ENCODE measurements at places on chromosomes 13 and 19. TPM values are rescaled to one million over a fixed set of nuclear protein-coding genes. Genes with fewer than 3 reads are reported as not detected.

- H3K4me3 ChIP-seq, result no peak overlapping the region
- H3K27ac ChIP-seq, result no peak overlapping the region
- H3K27me3 ChIP-seq, result no peaks in the 10 kb centered on the region
These were observed 236.2 kb upstream of the HTR2A start for GRCh38 chr13:47133011-47133445.

GRCh38 chr19:47172666-47173455 is 42.2 kb downstream of the SAE1 start:
- H3K36me3 ChIP-seq, result no peaks in the 10 kb centered on the region
- DNase-seq, result no peak
- H3K27ac ChIP-seq, result no peak overlapping the region
- H3K4me1 ChIP-seq, result no peaks in the 10 kb centered on the region
- no peaks in the 10 kb centered on the region for H3K27me3 ChIP-seq

DNA sequence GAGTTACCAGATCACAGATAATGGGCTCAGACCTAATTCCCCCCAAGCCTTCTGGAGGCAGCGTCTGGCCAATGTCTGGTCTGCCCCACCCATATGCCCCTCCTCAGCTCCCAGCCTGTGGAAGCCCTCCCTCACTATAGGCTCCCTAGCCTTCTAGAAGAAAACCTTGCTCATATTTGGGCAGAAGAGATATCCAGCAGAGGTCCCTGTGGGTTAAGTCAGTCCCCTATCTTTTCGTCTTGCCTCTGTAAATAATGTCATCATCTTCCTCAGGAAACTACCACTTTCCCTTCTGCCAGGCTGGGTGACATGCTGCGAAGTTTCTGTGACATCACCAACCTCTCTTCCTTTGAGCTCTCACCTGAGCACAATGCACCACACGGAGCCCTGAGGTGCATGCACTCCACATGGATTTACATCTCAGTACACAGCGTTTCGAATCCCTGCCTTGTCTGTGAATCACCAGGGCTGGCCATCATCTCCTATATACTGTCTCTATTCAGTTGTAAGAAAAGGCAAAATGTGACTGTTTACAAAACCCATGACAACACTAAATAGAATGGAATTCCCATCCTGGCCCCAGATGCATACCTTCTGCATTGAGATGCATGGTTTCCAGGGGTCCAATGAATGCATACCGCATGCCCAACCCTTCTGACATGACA is 112.8 kb downstream of the CRYL1 start:
- H3K27ac ChIP-seq, result no peak overlapping the region
- peaks cover 2% of the 10 kb centered on the region for H3K36me3 ChIP-seq
- H3K4me3 ChIP-seq, result no peak overlapping the region
- no peaks in the 10 kb centered on the region for H3K4me1 ChIP-seq
- H3K27me3 ChIP-seq, result no peaks in the 10 kb centered on the region
- DNase-seq, result no peak

FXYD7 gene
- total RNA-seq, result not detected
